ENCODE measurements at places on chromosomes 2 and 18. TPM values are rescaled to one million over a fixed set of nuclear protein-coding genes. Genes with fewer than 3 reads are reported as not detected.

GRCh38 chr2:1210352-1210751 is 202.9 kb upstream of the TPO start:
- DNase-seq: no peak

Gene IWS1
- 64.4 TPM for polyA plus RNA-seq

Gene ERLEC1
- polyA plus RNA-seq: 29.1 TPM

GRCh38 chr18:48786455-48787202 is 164.1 kb downstream of the SMAD7 start:
- peak; percentile 27 for DNase-seq

Gene GTF2A1L
- polyA plus RNA-seq: not detected

Gene MYOM1
- 177 TPM for polyA plus RNA-seq

DNA sequence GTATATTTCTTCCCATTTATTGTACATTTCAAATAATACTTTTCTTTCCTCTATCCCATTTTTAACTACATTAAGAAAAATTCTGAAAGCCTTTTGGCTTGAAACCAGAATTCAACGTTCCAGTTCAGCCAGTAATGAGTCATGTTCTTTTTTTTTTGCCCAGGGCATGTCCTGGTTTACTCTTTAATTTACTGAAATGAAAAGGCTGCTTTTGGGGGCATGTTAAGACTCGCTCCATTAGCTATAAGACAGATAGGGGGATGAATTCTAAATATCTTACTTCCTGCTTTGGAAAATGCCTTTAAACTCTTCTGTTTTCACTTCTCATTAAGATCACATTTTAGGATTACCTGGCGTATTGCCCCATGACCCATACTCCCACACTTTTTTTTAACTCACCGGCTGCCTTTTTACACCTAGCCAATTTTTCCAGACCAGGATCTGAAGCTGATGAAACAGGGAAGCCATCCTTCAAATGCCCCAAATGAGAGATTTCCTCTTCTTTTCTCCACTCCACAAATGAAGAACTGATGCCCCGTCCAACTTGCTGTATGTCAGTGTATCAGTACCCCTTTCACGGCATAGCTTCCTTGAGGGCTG is 585 bp downstream of the ABCA12 start:
- DNase-seq: no peak

- no peak for DNase-seq
These were observed 170.5 kb upstream of the SLC39A10 start for GRCh38 chr2:195486520-195486919.

Gene KCNG3
- not detected for polyA plus RNA-seq

Measured in right cardiac atrium (tissue), 5 donors.